ENCODE measurements at places on chromosomes 5 and 9.

DNA sequence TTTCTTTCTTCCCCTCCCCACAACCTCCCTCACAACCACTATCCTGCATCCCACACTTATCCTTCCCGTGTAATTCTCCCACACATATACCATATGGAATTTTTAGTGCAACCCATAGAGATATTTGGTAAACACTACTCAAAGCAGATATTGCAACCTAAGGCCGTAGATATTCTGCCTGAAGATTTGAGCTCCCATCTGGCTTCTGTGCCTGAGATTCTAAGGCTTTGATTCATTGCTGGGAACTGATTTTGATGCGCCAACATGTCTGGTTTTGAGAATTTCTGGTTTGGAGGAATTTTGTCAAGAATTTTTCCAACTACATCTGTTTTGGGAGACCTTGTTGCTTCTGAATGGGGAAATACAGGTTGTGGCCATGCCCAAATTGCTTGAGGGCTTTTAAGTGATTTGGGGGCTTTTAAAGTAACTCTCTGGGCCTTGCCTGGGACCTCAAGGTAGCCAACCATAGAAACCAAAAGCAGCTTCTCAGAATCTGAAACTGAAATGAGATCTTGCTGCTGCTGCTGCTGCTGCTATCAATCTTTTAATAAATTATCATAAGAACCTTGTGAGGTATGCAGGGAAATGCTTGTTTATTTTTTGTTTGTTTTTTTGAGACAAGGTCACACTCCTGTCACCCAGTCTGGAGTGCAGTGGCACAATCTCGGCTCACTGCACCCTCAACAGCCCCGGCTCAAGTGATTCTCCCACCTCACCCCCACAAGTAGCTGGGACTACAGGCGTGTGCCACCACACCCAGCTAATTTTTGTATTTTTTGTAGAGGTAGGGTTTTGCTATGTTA is 36.2 kb downstream of the PLAC8L1 start:
- DNase-seq = no peak

- DNase-seq = no peak
Observed at GRCh38 chr9:14106699-14107098, 207.2 kb downstream of the NFIB start.

DNA sequence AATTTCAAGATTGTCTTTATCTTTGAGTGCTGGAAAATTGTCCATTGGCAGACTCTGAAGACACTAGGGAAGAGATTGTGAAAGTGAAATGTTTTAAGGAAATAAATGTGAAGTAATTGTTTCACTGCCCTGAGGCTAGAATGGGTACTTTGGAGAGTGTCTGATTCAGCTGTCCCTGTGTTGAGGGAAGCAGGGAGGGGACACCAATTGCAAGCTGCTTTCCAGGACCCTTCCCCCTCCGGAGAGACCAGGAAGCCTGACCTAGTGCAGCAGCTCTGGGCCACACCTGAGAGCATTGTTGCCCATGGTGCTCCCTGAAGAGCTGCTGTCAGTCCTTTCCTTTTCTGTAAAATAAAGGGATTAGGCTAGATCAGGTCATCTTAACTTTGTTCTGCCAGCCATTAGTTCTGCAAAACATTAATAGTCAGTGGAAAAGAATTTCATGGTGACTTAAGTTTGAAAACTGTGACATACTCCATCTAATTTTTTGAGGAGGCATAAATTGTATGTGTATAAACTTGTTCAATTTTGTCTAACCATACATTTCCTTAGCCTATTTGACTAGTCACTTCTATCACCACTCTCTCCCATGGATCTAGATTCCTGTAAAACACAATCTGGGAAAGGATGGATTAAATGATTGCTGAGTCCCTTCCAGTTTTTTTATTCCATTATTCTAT is 18.8 kb downstream of the MAP1B start:
- DNase-seq = no peak

DNA sequence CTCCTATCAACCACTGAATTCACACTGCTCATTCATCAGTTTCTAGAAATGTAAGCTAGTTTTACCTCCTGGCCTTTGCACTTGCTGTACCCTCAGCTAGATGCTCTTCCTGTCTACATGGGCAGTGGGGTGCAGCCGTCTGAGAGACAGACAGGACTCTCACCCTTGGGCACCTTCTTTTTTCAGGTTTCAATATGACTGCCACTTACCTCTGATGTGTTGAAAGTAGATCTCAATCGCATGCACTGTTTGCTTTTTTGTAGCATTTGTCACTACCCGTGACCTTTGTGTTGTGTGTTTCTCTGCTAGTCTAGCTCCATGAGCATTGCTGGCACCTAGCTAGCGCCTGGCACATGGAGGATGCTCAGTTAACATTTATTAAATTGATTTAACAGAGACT is 403.1 kb upstream of the TRPC7 start:
- no peak for DNase-seq

- DNase-seq = no peak
Observed at GRCh38 chr5:14054111-14054854, 88.9 kb upstream of the TRIO start.

DNA sequence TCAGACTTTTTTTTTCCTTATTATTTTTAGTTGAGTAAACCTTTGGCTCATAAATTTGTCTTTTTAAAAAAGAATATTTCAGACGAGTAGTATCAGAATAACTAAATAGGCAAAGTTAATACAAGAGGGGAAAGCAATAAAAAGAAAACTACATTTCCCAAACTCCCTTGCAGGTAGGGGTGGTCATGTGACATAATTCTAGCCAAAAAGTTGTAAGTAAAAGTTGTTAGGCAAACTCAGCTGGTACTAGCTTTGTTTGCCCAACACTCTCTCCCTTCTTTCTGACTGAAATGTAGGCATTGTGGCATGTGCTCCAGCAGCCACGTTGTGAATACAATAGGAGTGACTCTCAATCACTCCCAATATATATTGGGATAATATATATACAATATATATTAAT is 20.9 kb downstream of the GIN1 start:
- no peak for DNase-seq

GRCh38 chr5:135046661-135047346 is 12.8 kb upstream of the PITX1 start:
- no peak for DNase-seq

- no peak for DNase-seq
Observed at GRCh38 chr9:116368680-116369079, 215.1 kb downstream of the PAPPA start.

- DNase-seq = peak; percentile 65
Observed at GRCh38 chr9:116154334-116154975, 864 bp downstream of the PAPPA start.

- no peak for DNase-seq
Observed at GRCh38 chr9:136370037-136370436, 3.4 kb downstream of the CARD9 start.

DNA sequence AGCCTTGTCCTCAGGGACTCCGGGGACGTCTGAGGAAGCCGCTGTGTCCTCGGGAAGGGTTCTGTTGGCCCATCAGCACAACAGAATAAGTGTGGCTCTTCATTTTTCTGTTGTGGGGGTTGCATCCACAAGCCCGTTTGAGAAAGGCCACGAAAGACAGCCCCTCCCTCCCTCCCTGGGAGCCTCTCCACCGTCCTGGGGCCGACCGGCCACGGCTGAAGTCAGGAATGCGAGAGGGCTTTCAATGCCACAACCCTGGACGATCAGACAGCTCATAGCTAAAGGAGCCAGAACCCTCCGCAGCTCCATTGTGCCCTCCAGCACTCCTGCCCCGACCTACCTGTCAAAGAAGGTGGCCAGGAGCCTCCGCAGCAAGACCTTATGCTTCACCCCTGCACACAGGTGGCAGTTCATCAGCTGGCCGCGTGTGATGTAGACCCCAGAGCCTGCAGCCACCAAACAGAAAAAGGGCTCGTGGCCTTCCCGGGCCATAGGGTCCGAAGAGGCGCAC is 52.4 kb upstream of the UBAC1 start:
- no peak for DNase-seq

DNA sequence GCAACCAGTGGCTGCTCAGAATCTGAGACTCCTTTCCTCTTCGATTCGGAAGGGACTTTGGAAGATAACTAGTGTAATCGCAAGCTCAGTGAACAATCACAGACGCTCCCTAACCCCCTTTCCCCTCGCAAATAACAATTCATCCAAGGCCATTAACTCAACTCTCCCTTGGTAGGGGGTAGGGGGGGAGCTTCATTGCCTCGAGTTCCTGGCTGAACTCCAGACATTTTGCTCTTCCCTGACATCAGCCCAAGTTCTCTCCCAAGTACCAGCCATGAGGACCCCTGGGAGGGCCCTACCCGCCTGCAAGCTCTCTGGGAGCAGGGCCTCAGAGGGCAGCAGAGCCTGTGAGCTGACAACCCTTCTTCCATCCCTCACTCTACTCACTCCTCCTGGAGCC is 8.4 kb downstream of the FAM163B start:
- DNase-seq = no peak

- peak; percentile 71 for DNase-seq
Observed at GRCh38 chr5:11619339-11620024, 284.8 kb downstream of the CTNND2 start.

GRCh38 chr5:930866-931265 is 38.2 kb downstream of the TRIP13 start:
- no peak for DNase-seq

- DNase-seq = no peak
Observed at GRCh38 chr9:87706066-87706739, 19.7 kb upstream of the CTSL start.

GRCh38 chr5:11385901-11386293 is 518.3 kb downstream of the CTNND2 start:
- peak; percentile 57 for DNase-seq

DNA sequence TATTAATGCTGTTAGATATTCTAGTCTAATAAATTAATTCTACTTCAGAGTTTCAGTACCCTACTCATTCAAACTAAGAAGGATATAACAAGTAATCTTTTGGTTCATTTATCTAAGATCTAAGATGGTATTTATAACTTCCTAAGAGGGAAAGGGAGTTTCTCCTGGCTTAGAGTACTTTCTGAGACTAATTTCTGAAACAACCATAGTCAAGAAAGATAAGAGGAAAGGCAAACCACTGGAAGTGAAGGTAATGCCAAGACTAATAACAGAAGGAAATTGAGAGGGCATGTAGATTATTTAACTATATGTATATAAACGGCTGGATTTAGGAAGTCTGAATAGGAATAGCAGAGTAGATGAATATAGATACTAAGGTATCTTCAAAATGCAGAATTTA is 112.4 kb upstream of the ACOT12 start:
- no peak for DNase-seq

DNA sequence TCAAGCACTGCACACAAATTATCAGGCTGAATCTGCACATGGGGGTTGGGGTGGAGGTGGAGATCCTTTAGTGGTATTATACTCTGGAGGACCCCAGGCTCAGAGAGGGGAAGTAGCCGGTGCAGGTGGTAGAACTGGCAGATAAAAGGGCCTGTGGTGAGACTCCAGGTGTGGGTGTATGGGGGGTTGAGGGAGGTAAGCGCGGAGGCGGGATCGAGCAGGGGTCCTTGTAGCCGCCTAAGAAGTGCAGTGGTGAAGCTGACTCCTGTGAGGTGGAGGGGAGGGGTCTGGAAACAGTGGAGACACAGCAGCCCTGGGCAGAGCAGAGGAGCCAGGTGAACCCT is 841 bp downstream of the ACSL6 start:
- DNase-seq = no peak

DNA sequence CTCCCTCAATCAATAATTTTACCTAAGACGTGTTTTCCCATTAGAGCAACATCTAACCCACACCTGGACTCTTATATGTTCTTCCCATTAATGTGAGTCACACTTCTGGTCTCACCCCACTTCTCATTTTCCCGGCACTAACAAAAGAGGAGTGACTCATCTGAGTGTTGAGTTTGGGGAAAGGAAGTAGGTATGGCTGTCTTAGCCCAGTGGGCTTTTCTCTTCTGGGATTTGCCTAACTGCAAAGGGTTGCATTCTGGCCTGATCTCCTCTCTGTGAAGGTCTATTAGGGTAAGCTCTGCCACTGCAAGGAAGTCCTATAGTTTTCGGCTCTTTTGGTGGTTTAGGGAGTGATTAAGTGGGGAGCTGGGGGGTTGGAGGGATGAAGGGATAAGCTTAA is 195.6 kb downstream of the KIAA0825 start:
- DNase-seq = no peak

DNA sequence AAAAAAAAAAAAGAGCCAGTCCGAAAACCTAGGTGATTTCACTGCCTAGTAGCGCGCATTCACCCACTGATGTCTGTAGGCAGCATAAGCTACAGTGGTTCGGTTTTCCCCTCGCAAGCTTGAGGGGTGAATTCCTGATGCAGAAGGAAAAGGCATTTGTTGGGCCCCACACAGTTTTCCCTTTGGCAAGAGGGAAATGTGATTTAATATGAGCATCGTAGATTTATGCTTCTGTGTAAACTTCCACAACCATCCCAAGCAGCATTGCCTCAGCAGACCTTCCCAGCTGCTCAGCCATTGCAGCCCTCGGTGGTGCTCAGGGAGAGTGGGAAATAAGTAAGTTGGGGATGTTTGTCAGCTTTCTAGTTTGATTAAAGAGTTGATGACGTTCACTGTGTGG is 231.5 kb upstream of the PPP1R2B start:
- DNase-seq = no peak

GRCh38 chr5:79922626-79923025 is 68.4 kb downstream of the MTX3 start:
- no peak for DNase-seq

DNA sequence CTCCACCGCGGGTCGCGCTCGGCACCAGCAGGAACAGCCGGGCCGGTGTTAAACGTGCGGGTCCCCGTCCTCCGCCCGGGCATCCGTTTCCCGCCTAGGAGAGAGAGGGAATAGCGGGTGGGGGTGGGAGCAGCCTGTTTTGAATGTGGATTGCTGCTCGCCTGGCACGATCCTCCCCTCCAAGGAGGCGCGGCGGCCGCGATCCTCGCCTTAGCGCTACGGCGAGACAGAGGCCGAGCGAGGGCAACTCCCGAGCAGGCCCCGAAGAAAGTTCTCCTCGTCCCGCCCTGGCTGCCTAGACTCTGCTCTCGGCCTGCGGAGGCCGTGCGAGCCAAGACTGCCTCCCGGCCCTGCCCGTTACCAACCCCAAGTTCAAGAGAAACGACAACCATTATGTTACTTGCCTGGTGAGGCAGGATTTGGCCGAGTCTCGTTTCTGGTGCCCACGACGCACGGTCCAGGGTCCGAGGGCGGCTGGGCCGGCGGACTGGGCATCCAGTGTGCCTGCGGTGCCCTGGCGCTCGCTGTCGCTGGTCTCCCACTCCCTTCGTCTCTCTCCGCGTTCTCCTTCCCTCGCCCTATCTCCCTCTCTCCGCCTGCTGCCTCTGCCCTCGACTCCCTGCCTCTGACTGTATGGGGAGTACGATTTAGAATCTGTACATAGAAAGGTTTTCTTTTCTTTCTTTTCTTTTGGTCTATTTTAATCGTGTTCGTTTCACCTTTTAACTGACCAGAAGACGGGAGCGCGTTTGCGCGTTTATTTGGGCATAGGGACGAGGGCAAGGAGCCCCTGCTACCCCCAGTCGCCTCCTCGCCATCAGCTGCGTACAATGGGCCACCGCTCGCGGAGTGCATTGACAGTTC is 724 bp downstream of the NR2F1-AS1 start:
- peak; percentile 67 for DNase-seq

DNA sequence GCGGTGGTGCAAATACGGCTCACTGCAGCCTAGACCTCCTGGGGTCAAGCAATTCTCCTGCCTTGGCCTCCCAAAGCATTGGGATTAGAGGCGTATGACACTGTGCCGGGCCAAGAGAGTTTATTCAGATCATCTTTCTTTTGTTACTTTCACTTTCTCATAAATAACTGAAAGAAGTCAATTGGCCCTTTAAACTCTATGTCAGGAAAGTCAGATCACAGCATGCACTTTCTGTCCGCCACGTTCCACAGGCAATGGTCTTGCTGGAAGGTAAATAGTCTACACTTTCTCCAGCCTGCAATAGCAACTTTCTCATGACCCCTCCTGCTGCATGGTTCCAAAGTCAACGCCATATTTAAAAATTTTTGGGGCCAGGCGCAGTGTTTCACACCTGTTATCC is 6.5 kb upstream of the ARRDC1 start:
- DNase-seq = no peak

All from NCI-H526 (cell line).